ENCODE measurements at places on chromosomes 7 and 10.

- DNase-seq, result peak; percentile 97
Observed at GRCh38 chr10:15097011-15097812, at the start of gene RPP38. TSS of gene RPP38 (plus strand) at chr10:15097355. CDS start at chr10:15103315, 5,960 bp downstream.

GRCh38 chr10:97144297-97144696 is 41.5 kb downstream of the SLIT1 start:
- no peak for DNase-seq

- no peak for DNase-seq
Observed at GRCh38 chr7:102040569-102040968, 223.1 kb downstream of the CUX1 start.

GRCh38 chr7:46215987-46216567 is 295.0 kb upstream of the IGFBP3 start:
- DNase-seq, result no peak

GRCh38 chr10:15796098-15796759 is 64.1 kb downstream of the MINDY3 start:
- DNase-seq, result no peak

GRCh38 chr7:30406664-30407425 is 71.7 kb downstream of the NOD1 start:
- DNase-seq, result no peak

DNA sequence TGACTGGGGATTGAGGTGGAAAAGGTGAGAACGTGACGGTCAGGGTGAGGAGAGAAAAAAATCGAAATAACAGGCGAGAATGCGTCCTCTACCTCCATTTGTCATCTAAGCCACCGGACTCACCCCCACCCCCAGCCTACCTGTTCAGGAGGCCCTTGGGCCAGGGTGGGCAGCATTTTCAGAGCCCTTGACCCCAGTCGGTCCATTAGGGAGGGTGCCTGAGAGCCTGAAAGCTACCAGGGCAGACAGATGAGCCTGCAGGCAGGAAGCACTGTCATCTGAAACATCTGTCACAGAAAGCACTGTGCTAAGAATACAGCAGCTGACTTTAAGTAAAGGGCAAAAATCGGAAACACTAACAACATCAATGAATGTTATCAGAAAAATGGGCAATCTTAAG is 47.0 kb downstream of the MAD1L1 start:
- no peak for DNase-seq

DNA sequence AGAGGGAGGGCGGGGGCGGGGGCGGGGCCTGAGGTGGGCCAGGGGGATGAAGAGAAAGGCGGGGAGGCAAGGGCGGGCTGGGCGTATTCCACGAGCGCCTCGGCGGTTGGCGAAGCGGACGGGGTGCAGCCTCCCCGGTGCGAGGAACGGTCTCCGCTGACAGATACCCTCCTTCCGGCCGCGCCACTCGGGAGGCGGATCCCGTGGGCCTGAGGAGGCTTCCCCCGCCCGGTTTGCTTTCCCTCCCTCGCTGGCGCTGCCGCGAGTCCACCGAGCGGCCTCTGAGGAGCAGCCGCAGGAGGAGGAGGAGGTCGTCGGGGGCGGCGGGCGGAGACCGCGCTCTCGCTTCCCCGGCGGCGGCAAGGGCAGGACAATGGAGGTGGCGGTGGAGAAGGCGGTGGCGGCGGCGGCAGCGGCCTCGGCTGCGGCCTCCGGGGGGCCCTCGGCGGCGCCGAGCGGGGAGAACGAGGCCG is at the start of gene TRIM24:
TSS of gene TRIM24 (plus strand) at position 84 of the 473 bp plus-strand sequence. CDS start at position 374, 290 bp downstream.
- no peak for DNase-seq

DNA sequence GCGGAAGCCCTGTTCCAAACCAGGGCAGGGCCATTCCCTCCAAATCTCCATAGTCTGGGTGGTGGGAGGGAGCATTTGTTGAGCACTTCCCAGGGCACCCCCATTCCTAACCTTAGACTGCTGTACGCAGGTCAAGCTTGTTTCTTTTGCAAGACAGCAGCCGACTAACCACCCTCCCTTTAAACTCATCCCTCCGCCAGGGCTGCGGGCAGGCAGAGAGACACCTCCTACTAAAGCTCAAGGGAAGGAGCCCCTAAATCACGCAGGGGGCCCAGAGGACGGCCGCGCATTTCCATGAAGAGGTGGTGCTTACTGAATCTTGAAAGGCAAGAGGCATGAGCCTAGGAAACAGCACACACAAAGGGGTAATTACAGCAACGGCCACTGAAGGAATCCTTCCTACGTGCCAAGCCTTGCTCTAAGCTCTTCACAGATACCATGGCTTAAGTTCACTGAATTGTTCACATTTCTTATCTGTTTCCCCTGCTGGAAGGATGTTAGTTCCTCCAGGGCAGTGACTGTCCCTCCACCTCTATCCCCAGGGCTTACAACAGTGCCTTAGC is 90.0 kb downstream of the PROSER2 start:
- no peak for DNase-seq

DNA sequence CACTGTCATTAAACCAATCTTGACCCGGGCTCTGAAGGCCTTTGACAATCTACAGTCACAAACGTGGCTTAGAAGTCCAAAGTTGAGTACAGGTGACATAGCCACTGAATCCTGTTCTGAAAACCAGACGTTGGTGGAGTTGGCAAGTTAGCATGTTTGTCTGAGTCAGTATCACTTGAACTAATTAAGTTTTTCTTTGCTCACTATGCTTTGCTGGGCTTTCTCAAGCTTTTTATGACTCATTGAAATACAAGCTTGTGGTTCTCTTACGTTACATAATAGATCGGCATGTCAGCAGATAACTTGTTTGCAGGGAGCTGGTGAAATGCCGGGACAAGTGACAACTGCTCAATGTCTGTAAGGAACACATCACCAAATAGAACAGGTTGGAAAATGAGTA is 53.8 kb downstream of the ARL5B start:
- DNase-seq, result no peak

DNA sequence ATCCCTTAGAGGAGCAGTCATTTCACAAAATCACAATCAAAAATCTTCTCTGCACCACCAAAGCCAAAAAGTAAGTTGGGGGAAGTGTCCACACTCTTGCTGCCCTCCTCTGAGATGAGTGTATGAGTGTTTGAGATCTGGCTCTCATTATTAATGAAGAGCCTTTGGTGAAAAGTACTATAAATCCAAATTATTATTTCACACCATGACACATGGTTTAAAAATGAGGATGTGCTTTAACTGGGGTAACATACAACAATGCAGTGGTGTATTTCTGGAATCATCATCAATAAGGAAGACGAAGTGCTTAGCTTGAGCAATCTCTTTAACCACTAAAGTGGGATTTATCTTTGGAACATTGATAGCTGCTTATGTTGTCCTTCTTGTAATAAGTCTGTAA is 114.2 kb upstream of the ADAM12 start:
- DNase-seq, result no peak

- no peak for DNase-seq
Observed at GRCh38 chr7:18353339-18353738, 142.2 kb upstream of the HDAC9 start.

DNA sequence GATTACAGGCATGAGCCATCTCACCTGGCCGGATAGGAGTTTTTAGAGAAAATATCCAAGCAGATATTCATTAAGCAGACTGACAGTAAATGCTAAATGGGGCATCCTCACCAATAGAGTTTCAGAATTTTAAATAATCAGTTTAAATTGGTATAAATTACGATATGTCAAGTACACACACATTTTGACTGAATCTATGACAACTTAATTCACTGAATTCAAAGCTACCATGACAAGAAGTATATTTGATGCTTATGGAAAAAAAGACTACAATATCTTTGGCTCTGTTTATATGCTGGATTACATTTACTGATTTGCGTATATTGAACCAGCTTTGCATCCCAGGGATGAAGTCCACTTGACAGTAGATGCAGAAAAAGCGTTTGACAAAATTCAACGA is 774.7 kb downstream of the PCDH15 start:
- no peak for DNase-seq

DNA sequence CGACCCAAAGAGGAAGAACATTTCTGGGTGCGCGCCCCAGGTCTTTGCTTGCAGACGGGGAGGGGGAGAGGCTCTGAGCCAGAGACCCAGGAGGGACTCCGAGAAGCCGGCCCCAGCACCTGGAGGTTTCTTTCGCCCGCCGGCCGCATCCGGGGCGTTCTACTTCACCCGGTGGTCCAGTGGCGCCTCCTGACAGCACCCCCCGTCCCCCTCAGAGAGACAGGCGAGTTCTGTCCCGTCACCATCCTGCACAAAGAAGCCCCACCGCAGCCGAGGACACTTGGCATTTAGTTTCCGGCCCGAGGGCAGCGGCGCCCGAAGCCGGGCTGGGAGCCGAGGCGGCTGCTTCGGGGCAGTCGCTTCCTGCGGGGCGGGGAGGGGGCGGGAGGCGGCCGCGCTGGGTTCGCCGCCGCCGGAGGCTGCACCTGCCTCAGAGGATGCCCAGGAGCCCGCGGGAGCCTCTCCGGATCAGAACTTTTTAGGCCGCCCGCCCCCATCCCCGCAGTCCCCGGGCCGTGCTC is at the start of gene TMEM178B:
TSS of gene TMEM178B (plus strand) at position 424 of the 521 bp plus-strand sequence.
- peak; percentile 40 for DNase-seq

DNA sequence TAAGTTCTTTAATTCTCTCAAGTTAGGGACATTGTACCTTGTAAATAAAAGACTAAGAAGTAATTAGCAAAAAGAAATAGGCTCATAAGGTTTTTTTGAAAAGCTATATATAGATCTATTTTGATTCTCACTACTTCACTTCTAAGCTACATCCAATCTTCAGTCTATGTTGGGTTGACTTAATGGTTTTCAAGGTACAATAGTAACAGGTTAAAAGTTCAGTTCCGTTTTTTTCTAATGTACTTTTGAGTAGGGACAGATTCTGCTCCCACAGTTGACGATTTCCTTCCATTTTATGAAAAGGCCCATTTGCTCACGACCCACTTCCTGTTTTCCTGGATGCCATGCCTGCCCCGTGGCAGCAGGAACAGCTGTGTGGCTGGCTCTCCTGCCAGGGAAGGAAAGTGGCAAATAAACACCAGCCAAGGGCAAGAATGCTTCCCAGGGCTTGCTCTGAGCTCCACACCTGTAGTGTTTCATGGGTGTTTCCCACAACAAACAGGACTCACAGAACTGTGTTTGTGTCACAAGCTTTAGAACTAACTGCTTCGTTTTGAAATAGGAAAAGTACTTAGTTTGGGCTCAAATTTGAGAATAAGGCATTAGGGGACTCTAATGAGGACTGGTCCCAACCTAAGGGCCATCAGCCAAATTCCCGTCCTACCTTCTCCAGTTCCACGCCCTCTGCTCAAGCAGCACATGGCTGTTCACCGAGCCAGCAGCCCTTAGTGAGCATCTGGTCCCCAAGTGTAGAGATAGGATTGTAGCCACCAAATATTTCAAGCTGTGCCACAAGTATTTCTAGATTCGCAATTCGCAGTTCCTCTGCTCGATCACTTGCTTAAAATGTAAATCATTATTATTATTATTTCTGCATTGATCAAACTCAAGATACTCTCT is 240.7 kb downstream of the COBL start:
- DNase-seq, result no peak

DNA sequence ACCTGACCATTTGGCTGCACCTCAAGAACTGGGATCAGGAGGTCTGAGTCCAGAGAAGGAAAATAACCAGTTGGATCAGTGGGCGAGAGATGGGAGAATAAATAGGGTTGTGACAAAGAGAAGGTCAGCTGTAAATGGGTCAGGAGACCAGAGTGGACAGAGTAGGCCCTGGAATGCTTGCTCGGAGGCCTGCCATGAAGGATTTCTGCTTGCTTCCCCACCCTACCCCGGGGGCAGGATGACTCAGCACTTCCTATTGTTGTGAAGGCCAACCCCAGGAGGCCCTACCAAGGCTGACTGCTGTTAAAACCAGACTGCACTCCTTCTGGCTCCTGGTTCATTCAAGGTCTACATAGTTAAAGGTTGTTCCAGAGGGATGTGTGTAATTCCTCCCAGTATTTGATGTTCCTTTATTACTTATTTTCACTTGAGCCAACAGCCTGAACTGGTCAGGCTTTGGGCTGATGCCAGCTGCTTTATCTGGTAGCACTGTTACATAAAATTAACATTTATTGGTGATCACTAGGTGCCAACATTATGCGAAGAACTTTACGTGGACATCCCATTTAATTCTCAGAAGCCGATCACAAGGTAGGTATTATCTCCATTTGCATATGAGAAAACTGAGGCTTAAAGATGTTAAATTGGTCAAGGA is 27.3 kb upstream of the IFRD1 start:
- peak; percentile 59 for DNase-seq

GRCh38 chr10:86650151-86650550 is 4.2 kb upstream of the OPN4 start:
- peak; percentile 2 for DNase-seq

- no peak for DNase-seq
Observed at GRCh38 chr10:113493195-113493594, 59.7 kb upstream of the HABP2 start.

- DNase-seq, result no peak
Observed at GRCh38 chr7:98785929-98786571, 83.8 kb downstream of the TMEM130 start.

DNA sequence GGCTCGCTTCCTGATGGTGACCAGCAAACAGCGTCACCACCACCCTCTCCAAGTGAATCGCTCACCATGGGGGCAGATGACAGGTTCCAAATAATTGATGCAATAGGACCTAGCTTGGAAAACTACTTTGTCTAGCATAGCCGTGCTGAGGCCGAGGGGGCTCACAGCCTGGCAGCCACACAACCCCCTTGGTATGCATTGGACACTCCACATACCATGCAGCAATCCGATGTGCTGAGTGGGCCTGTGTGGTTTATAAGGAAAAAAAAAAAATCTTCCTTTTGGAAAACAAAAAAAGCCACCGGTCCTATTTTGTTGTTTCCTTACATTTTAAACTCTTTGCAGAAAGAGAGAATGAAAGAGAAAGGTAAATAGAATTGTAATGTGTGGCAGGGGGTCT is 15.1 kb downstream of the GATA3 start:
- no peak for DNase-seq

DNA sequence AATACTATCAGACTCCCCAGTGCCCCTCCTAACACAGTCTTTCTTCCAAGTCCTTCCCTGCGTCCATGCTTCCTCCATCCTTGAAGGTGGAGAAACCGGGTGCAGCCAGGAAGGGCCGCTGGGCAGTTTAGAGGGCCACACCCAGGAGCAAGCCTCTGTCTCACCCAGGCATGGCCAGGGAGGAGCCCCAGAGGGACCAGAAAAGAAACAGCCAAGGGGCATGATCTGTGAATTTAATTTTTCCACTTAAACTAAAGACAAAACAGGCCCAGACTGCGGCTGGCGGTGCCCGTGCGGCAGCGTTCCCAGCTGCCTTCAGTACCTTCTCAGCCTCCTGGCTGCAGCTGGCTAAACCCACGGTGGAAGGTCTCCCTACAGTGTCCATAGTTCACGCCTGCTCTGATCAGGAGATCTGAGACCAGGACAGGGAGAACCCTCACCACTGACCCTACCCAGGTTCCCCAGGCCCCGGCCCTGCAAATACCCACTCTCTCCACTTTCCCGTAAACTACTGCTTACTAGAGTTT is 12.9 kb downstream of the UNCX start:
- DNase-seq, result no peak

GRCh38 chr10:44591911-44592310 is 207.0 kb upstream of the CXCL12 start:
- no peak for DNase-seq

- DNase-seq, result no peak
Observed at GRCh38 chr7:32037650-32038198, 32.5 kb downstream of the PDE1C start.
